ENCODE measurements at places on chromosomes 13 and 19.

- DNase-seq = no peak
These were observed 19.1 kb downstream of the PEPD start for GRCh38 chr19:33502521-33502920.

DNA sequence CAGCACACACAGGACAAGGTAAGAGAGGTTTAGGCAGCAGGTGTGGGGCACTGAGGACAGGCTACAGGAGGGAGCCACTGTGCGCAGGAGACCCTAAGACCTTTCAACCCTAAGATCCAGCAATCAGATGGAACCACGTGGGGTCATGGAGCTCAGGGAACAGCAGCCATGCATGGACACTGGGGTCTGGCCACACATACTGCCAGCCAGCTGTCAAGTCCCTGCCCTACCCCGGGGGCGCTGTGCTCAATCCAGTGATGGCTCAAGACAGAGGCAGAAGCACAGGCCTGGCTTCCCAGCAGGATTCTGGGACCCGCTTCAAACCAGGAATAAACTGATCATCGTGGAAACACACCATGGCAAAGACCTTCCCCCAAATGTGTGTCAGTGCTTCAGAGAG, 25.5 kb upstream of the EPHX3 start:
- DNase-seq = no peak

DNA sequence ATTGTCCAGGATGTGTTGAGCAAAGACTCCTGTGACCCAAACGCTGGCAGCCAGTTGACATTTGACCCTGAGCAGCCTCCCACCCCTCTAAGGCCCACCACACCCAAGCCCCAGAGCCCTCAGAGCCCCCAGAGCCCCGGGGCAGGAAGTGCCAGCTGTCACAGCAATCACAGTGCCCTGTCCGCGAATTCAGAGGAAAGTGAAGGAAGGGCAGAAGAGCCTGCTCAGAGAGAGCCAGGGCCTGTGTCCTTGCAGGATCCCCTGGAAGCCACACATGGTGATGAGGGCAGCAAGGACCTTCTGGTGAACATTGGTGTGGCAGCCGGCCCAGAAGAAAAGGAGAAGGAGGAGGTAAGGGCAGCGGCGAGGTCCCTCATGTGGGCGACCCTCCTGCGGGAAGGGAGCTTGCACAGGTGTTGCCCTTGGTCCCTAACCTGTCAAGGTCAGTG, 63.7 kb downstream of the SPATA13 start:
- no peak for DNase-seq

DNA sequence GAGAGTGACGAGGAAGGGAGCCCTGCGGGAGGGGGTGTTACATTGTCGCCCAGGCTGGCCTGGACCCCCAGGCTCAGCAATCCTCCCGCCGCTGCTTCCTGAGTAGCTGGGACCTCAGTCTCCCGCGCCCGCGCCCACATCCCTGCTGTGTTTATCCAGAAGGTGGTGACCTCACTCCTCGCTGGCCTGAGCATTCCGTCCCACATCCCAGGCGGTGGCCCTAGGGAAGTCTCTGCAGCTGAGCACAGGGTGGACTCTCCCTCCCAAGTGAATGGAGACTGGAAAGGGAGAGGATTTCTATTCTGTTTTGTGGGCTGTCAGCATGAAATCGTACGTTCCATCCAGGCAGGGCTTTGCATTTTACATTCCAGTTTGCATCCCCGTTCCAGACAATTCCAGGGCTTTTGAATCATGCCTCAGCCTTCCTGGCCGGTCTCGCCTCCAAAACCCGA, 401 bp upstream of the ZNF765 start:
- no peak for DNase-seq

GRCh38 chr19:31383553-31383952, 34.3 kb upstream of the TSHZ3 start:
- no peak for DNase-seq

- DNase-seq = no peak
These were observed 3.0 kb downstream of the MZF1 start for GRCh38 chr19:58569943-58570670.

GRCh38 chr13:83272652-83273240, 609.5 kb downstream of the SLITRK1 start:
- DNase-seq = no peak

- no peak for DNase-seq
These were observed 258.2 kb upstream of the EDNRB start for GRCh38 chr13:78176880-78177279.

GRCh38 chr13:85441975-85442374, 357.2 kb downstream of the SLITRK6 start:
- no peak for DNase-seq

GRCh38 chr13:114097212-114097892, 35.1 kb downstream of the RASA3 start:
- no peak for DNase-seq
